Activated CD4-positive, CD25-positive, alpha-beta regulatory T cell treated with anti-CD3 and anti-CD28 coated beads, Interleukin-2, amount 50 U/mL, for 16 hours (primary cell): ENCODE measurements at places on chromosomes 3 and 15.

DNA sequence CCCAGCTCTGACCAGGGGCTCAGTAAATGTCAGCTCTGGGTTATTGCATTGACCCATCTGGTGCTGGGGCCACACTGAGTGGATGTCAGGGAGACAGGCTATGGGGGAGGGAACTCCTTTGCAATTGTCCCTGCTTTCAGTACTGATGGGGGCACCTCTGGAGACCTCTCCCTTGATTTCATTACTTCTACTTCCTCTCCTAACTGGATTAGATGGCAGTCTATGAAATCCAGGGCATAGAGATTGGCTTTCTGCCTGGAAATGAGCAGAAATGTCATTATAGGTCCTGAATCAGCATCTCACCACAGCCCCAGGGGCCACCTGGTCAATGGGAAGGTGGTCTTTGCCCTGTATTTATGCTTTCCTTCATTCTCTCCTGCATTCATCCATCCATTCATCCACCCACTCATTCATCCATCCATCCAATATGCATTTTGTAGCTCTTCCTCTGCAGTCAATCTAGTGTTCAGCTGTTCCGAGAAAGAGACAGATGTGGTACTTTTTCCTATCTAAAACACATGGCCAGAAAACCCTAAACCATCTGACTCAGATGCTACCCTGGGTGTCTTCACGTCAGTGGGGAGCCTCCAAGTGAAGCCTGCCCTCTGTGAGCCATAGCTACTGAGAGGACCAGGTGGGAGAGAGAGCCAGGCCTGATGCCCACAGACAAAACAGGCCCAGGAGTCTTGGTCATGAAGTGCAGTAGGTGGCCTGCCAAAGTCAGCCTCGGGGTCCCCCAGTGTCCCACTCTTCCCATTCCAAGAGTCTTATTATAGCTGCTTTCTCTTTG is 57.1 kb downstream of the CCDC33 start:
- no peak for DNase-seq

DNA sequence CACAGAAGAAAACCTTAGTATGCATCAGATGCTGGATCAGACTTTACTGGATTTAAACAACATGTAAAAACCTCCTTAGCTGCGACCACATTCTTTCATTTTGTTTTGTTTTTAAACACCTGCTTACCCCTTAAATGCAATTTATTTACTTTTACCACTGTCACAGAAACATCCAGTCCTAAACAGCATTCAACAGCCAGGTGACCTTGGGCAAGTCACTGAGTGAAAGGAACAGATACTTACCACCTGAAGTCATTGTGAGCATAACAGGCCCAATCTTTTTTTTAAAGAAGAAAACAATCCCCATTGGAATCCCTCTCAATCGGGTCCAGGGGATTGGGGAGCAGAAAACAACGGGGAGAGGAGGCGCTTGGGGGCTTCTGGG is 390 bp downstream of the STARD5 start:
- DNase-seq: no peak

DNA sequence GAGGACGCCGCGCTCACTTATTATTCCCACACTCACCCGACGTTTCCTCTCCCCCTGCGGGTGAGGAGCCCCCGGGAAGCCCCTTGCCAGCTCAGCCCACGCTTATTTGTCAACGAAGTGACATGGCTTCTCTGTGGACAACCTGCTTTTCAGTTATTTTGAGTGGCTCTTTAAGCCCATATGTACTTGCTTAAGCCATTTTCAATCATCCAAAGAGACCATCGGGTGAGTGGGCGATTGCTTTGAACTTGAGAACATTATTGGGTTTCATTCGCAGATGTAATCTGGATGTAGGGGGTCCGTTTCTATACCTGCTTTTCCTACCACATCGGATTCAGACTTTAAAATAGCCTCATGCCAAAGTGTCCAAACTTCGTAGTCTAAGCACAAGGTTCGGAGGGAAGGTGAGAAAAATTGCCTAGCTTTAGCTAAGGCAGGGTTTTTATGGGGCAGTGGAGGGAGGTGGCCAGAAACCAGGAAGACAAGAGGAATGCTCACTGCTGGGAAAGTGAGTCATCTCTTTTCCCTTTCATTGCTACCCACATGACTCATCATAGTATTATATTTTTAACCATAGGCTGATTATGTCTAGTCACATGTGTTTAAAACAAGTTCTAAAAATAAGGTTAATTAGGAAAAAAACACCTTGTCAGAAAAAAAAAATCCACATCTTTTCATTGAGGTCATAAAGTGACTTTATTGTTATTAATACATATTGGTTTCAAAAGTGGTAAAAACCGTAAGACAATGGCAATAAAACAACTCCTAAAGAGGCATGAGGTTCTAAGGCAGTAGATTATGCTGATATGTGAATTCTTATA is 773.1 kb upstream of the NR2F2 start:
- DNase-seq: no peak

DNA sequence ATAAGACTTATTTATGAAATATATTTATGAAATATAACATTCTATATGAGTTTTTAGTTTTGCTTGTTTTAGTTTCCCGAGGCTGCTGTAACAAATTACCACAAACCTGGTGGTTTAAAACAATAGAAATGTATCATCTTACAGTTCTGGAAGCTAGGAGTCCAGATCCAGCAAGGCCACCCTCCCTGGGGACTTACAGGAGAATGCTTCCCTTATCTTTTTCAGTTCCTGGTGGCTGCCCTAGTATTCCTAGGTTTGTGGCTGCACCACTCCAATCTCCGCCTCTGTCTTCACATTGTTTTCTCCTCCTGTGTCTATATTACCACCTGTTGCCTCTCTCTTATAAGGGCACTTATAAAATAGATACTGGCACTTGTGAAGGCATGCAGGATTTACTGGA is 877.8 kb downstream of the TUSC7 start:
- DNase-seq: no peak

- DNase-seq: no peak
Observed at GRCh38 chr15:31606931-31607497, 280.4 kb downstream of the KLF13 start.

GRCh38 chr3:182739619-182740018 is 53.7 kb upstream of the ATP11B start:
- no peak for DNase-seq

DNA sequence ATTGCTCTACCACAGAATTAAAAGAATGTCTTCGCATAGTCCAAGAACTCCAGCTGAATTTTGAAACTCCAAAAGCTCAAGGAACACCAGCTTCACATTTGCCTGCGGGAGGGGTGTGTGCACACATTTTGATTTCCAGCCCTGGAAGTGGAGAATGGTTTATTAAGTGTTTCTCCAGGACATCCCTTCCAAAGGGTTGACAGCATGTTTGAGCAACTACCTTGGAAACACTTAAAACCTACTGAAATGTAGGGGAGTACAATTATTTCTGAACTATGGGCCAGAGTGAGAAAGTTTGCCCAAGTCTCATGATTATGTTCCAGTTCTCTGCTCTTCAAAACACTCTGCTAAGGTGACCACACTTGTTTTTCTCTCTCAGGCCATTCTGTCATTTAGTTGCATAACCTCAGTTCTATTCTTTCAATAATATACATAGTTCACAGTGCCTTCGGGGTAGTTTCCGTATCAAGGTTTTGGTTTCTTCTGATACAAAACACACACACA is 7.9 kb downstream of the ACP3 start:
- no peak for DNase-seq

DNA sequence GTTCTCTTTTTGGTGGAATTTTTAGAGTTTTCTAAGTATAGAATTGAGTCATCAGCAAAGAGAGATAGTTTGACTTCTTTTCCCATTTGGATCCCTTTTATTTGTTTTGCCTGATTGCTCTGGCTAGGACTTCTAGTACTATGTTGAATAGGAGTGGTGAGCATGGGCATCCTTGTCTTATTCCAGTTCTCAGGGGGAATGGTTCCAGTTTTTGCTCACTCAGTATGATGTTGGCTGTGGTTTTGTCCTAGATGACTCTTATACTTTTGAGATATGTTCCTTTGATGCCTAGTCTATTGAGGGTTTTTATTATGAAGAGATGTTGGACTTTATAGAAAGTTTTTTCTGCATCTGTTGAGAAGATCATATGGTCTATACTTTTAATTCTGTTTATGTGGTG is 72.5 kb downstream of the TNFAIP8L3 start:
- DNase-seq: no peak

- DNase-seq: no peak
Observed at GRCh38 chr15:81015621-81016488, 15.1 kb downstream of the TLNRD1 start.

DNA sequence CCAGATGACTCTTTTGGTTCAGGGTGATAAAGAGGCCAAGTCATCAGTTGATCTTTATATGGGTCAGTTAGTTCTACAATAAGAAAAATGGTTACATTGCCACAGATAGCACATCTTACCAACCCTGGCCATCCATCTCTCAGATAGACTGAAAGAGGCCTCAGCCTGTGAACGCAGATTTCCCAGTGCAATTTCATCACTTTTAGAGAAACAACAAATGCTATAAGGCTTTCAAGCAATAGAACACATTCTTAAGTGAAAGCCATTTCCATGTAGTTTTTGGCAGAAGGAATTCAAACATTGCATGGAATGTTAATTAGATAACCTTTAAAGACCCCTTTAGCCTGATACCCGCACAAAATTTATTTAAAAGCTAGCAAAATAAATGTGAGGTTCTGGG is 200.6 kb upstream of the ZBTB20 start:
- DNase-seq: no peak

DNA sequence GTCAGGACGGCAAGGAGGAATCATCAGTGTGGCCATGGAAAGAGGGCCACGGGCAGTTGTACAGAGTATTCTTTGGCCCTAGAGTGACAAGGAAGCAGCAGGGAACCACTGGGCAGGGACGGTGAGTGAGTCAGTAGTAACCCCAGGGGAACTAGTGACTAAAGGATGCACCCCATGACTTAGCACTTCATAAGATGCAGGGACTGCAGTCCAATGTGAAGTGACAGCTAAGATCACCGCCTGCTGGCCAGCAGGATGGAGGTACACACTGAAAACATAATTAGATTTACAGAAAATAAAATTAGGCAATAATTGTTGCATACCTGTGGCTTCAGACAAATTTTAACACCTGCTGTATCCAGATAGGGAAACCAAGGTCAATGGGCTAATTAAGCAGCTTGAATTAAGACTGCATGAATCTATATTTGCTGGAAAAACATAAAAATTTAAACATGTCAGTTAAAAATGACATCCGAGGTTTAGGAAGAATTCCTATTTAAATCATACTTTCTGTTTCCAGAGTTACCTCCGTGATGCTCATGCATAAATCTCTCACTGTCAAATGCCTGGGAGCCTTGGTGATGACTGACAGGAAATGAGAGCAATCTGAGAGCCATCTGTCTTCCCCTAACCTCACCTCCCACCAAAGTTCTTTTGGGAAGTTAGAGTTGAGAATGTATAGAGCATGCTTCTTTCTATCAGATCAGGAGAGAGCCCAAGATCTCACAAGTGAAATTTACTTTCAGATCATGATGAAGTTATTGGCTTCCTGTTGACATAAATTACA is 56.5 kb downstream of the DCLK3 start:
- DNase-seq: no peak
